GM23248 (cell line): ENCODE measurements at places on chromosomes 6 and 20. TPM values are rescaled to one million over a fixed set of nuclear protein-coding genes. Genes with fewer than 3 reads are reported as not detected.

SLC22A2 gene
- total RNA-seq, result not detected in 2 replicates

DNA sequence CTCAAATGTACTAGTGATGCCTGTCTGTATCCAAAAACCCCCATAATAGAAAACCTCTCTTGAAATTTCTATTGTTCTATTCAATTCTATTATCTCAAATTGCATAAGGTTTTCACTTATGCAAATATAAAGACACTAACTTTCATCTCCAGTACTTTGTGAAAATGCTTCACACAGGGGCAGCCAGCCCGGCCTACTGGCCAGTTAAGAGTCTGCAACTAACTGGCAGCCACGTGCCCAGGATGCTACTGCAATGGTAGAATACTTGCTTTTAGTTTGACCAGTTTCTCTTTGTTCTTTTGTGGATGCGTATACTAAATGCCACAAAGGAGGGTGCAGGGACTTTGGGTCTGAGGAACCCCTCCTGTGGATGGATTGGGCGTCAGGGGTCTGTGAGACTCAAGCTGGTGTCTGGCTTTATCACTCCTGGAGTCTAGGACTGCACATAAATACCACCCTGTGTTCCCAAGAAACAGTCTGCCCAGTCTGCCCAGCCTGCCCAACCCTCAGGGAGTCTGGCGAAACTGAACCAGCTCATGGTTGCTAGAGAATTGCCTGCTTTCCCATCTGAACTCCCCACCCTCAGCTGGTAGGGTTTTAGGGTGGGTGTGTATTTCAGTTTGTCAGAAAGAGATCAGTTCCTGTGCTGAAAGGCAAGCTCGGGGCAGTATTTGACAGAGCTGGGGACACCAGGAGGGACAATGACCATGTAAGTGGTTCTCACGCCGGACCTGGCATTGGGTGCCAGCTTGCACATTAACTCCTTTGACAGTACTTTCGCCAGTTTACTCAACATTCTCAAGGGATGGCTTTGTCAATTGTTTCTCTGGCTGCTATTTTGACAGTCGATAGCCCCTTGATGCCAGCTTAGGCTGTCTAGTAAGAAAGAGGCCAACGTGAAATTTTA lies 558.2 kb upstream of the JAG1 start:
- H3K36me3 ChIP-seq, result no peaks in the 10 kb centered on the region
- H3K4me3 ChIP-seq, result no peak overlapping the region
- peaks cover 27% of the 10 kb centered on the region for H3K4me1 ChIP-seq
- DNase-seq, result no peak
- H3K27me3 ChIP-seq, result no peaks in the 10 kb centered on the region

DNA sequence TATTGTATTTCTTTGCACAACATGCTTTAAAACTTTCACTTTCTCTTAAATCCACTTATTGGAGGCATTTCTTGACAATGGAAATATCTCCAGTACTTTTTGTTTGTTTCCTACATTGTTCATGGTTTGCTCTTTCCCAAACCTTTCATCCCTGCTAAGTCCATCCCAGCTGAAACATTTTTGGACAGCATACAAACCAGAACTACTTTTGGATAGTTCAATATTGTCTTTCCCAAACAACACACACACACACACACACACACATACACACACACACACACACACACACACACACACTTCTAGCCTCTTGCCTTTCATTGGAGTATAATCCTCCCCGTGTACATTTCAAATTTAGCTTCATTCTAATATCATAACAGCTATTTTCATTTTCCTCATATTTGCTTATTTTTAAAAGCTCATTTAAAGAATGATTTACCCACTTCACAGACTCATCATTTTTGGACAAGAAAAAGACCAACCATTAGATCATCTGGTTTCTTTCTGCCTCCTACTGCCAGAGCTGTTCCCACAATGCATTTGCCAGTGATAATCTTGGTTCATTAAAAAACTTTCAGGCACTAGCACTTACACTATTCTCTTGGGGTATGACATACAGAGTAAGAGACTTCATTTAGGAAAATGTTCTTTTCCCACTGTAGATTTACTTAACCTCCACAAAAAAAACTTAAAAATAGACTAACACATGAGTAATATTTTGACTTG lies 248.1 kb downstream of the CD109 start:
- H3K4me1 ChIP-seq, result peaks cover 26% of the 10 kb centered on the region
- no peaks in the 10 kb centered on the region for H3K36me3 ChIP-seq
- no peak overlapping the region for H3K4me3 ChIP-seq
- no peaks in the 10 kb centered on the region for H3K27me3 ChIP-seq
- no peak overlapping the region for H3K27ac ChIP-seq

DNA sequence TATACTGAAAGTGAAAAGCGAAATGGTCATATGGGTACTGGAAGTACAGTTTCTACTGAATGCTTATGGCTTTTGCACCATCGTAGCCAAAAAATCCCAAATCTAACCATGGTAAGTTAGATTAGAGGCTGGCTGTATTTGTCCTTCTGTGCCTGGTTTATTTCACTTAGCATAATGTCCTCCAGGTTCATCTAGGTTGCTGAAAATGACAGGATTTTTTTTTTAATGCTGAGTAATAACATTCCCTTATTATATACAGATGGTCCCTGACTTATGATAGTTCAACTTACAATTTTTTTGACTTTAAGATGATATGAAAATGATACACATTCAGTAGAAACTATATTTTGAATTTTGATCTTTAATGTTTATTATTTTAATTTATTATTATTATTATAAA lies 7.6 kb downstream of the MYCT1 start:
- no peak for DNase-seq
- no peaks in the 10 kb centered on the region for H3K27me3 ChIP-seq
- no peak overlapping the region for H3K4me3 ChIP-seq
- no peaks in the 10 kb centered on the region for H3K4me1 ChIP-seq
- no peaks in the 10 kb centered on the region for H3K36me3 ChIP-seq

GRCh38 chr6:45488889-45489288 lies 111.2 kb upstream of the SUPT3H start:
- H3K27me3 ChIP-seq, result no peaks in the 10 kb centered on the region
- H3K27ac ChIP-seq, result no peak overlapping the region
- DNase-seq, result no peak

DNA sequence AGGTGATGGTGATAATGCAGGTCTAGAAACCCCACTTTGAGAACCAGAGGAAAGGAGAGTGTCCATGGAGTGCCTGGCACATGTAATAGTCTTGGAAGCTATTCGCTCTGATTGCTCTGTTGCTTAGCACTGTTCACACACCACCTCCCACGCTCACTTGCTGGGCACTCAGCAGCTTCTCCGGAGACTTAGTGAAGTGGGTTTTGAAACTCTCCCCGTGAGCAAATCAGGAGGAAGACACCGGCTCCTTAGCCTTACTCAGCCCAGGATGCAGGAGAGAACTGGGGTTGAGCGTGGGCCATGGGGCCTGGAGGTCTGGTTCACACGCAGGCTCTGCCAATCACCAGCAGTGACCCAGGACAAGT lies 22.2 kb downstream of the BMP7 start:
- peaks cover 30% of the 10 kb centered on the region for H3K27me3 ChIP-seq

- no peak for DNase-seq
- no peak overlapping the region for H3K4me3 ChIP-seq
- peak overlapping the region; percentile 100 for H3K27ac ChIP-seq
- H3K27me3 ChIP-seq, result no peaks in the 10 kb centered on the region
- peaks cover 51% of the 10 kb centered on the region for H3K4me1 ChIP-seq
- H3K36me3 ChIP-seq, result no peaks in the 10 kb centered on the region
These were observed 68.1 kb downstream of the SLC22A23 start for GRCh38 chr6:3388786-3389185.
